ENCODE measurements at places on chromosomes 6 and 20.

DNA sequence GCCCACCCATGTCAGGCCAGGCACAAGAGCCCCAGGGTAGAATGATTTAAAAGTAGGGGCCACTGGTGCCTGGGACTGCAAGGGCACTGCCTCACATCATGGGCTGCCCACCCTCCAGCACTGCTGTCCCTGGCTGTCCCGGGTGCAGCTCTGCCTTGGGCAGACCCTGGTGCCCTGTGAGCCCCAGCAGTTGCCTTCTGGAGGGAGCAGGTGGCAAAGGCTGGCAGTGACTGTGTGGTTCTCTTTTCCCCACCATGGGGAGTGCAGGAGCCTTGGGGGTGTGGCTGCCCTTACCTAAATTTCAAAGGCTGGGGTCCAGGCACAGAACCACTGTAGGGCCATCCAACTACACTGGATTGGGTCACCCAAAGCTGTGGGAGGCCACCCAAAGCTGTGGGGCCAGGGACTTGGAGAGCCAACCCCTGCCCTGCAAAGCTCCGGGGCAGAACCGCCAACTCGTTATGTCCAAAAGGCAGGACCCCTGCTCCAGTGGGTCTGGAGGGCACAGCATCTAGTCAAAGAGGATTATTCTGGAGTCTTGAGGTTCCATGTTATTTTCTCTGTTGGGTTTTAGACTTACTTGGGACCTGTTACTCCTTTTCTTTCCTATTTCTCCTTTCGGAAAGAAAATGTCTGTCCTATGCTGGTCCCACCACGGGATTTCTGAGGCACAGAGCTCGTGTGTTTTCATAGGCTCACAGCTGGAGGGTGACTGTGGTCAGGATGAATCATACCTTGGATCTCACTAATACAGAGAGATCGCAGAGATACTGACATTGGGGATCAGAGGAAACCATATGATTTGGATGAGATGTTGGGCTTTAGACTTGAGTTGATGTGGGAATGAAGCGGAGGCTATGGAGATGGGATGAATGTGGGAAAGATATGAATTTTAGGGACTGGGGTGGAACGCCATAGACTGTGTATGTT lies 65.3 kb downstream of the RAMACL start:
- DNase-seq = no peak

- no peak for DNase-seq
These were observed 44.3 kb upstream of the SLC4A11 start for GRCh38 chr20:3283222-3283820.

DNA sequence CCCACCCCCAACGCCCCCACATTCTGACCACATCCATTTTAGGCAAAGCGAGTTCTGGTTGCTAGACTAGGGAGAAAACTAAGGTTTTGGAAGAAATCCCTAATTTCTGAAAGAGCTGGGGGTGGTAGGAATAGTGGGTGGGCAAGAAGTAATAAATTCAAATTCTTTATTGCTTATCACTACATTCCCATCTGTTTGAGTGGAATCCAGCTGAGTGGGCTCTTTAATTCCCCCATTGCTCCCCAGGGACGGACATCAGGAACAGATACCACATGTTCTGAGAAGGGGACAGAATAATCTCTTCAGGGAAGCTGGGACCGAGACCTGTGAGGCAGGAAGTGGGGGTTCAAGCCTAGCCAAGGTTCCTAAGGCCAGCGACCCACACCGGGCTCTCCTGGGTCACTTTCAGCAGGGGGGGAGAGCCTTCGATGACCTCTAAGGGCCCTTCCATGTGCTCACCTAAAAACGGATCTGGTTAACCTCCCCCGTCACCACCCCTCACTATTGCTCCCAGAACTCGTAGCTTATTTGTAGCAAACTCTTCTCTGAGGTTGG lies 42.3 kb upstream of the MRPS10 start:
- DNase-seq = no peak

DNA sequence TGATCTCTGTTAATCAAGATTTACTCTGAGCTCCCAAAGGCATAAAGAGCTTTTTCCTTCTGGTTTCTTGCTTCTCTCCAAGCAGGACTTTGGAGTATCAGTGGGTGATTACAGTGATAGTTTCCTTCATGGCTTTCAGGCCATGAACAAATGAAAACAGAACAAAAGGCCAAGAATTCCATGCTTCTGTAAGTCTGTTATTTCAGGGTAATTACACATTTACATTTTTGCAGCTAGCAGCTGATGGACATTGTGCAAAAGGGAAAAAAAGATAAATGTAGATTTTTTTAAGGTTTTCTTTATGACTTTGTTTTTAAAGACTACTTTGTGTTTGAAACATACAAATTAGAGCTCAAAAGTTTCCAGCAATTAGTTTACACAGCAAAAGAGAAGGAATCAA lies 441.6 kb downstream of the PLCB1 start:
- no peak for DNase-seq

DNA sequence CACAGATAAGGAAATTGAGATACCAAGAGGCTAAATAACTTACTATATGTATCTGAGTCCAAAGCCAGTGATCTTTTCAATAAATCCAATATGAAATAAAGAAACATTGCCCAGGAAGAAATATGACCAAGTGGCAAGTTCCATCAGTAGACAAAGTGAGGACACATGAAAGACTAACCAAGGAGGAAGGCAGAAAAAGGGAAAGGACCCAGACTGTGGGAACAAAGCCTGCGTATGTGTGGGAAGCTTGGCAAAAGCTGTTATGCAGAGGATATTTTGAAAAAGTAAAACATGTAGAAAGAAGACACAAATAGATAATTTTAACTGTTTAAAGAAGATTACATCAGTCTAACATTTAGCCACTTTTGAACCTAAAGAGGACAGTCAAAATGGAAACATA lies 264.4 kb upstream of the PRDM1 start:
- DNase-seq = no peak

GRCh38 chr6:46130666-46131065 lies 877 bp downstream of the ENPP4 start:
- DNase-seq = no peak

GRCh38 chr6:71481011-71481410 lies 192.4 kb downstream of the OGFRL1 start:
- no peak for DNase-seq

DNA sequence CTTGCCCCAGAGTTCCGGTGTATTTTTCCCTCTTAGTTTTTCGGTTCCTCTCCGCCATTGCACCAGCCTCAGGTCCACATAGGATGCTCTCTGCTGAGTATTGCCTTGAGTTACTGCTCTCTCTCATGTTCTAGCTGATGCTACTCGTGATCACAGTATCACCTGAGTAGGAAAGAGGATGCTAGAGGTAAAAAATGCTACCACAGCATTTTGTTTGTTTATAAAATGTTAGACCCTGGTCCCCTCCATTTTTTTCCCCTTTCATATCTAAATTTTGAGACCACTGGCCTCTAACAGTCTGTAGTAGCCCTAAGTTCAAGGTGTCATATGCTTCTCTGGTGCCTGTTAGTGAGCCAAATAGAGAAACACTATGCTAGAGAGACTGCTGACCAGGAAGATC lies 175.5 kb downstream of the OR2B2 start:
- no peak for DNase-seq

DNA sequence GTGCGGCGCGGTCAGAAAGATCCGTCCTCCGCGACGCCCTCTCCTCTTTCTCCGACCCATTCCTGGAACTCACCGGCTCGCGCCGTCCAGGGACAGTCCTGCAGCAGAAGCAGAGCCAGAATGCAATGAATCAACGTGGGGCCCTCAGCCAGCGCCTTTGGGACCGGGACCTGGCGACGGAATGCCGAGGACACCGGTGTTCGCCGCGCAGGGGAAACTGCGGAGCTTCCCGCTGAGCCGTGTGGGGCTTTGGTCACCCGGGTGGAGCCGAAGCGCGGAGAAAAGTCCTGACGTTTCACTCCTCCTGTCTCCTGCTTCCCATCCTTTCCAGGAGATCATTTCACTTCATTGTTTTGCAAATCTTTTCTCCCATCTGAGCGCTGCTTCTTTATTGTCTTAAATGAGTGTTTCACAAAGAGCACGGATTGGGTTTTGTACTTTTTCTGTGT lies 26.5 kb downstream of the ULBP1 start:
- no peak for DNase-seq

GRCh38 chr6:36128073-36128472 lies 2.2 kb upstream of the MAPK13 start:
- DNase-seq = no peak

DNA sequence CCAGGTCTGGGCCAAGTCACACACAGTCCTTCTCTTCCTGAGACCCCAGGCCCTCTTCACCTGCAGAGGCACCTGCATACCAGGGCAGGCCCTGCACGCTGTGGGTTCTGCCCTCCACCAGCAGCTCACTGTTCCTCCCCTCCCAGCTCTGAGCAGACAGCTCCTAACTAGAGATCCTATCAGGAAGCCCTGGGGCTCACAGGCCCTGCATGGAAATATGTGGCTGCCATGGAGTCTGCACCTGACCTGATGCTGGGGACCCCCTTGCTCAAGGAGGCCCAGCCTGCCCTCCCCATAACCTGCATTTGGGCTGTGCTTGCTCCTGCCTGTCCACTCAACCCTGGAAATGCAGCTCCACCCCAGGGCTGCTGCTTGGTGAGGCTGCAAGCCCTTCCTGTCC lies 14.6 kb upstream of the HLA-G start:
- DNase-seq = no peak

DNA sequence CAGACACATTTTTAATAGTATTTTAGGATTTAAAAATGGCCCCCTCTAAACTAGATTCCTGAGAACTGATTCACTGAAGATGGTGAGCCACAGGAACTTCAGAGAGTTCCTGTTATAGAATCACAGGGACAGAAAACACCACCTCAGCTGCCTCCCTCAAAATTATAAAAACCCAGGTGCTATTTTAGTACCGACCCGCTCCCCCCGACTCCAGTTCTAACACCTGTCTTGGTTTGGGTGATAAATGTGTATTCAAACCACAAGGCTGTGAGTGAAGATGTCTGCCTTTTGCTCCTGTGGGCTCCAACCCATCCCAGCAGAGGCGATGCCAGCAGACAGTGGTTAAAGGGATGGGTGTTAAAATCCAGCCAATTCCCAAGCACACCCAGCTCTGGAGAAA lies 127.4 kb upstream of the LY86 start:
- DNase-seq = no peak

GRCh38 chr6:126824226-126824625 lies 294.2 kb upstream of the RSPO3 start:
- DNase-seq = no peak

GRCh38 chr6:14000901-14001300 lies 76.1 kb downstream of the RNF182 start:
- DNase-seq = no peak

- DNase-seq = no peak
These were observed 10.6 kb upstream of the NDRG3 start for GRCh38 chr20:36756496-36756895.

- DNase-seq = no peak
These were observed 20.7 kb downstream of the TFEB start for GRCh38 chr6:41714556-41715273.

DNA sequence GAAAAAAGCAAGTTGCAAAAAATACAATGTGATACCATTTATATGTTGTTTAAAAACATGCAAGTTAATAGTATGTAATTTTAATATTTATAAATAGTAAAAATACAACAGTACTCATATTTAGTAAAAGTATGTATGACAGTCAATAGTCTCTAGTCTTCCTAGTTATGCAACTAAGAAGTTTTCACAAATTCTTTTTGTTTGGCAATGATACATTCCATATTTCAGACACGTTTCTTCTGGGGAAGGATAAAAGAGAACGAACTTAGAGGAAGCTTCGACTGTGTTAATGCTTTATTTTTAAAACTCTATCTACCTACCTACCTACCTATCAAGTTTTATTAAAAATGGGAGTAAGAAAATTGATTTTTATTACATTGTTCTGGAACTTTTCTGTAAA lies 77.7 kb downstream of the UBE3D start:
- DNase-seq = no peak

- no peak for DNase-seq
These were observed 32.1 kb downstream of the SNAI1 start for GRCh38 chr20:50014570-50015562.

GRCh38 chr20:35947489-35947888 lies 6.8 kb downstream of the SCAND1 start:
- no peak for DNase-seq

- no peak for DNase-seq
These were observed 224.0 kb downstream of the EYA2 start for GRCh38 chr20:47118641-47119040.

DNA sequence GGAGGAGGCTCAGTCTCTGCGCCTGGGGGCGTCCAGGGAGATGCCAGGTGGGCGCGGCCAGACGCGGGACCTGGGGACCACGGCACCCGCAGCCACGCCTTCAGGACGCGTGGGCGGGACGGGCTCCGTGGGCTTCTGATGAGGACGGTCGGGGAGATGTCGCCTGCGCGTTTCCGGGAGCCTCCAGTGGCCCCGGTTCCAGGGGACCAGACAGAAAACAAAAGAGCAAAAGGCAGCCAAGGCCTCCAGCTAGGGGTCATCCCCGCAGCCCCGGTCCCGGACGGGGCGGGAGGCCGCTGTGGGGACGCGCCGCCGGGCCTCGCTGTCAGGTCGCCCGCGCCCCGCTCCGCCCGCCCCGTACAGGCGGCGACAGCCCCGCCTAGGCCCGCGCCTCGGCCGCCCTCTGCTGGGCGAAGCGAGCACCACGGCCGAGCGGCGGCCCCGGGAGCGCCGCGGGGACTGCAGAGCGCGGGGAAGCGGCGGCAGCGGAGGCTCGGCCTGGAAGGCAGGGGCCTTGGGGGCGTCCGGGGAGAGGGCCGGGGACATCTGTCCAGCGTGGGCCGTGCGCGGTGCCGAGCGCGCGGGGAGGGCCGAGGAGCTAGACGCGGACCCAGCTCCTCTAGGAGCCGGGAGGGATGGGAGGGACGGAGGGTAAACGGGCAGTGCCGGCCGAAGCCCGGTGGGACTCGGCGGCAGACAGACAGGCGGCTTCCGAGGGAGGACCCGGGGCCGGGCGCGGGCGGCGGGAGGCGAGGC lies 48.7 kb downstream of the TMEM242 start:
- DNase-seq = peak; percentile 97

DNA sequence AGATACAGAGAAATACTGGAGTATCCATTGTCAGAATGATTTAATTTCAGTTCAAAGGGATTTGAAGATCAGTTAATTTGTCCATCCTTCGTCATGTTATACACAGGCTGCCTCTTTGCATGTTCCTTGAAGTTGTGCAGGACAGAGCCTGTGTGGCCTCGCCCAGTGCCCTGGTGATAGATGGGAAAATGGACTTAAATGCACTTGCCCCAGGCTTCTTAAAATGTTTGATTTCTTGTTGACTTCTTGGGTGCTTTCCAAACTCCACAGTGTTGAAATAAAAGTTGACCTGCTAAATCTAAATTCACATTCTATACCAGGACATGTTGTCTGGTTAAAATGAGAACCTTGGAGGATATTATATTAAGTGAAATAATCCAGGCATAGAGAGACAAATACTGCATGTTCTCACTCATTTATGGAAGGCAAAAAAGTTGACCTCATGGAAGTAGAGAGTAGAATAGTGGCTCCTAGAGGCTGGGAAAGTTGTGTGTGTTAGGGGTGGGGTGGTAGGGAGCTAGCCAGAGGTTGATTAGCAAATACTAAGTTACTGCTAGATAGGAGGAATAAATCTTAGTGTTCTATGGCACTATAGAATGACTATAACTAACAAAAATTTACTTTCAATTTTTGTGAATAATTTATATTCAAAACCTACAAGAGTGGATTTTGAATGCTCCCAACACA lies 25.3 kb downstream of the MARCKS start:
- DNase-seq = no peak
